ENCODE measurements at places on chromosomes 16 and 17.

- DNase-seq = no peak
Measured at GRCh38 chr17:35778641-35779196, 16.7 kb downstream of the MMP28 start.

DNA sequence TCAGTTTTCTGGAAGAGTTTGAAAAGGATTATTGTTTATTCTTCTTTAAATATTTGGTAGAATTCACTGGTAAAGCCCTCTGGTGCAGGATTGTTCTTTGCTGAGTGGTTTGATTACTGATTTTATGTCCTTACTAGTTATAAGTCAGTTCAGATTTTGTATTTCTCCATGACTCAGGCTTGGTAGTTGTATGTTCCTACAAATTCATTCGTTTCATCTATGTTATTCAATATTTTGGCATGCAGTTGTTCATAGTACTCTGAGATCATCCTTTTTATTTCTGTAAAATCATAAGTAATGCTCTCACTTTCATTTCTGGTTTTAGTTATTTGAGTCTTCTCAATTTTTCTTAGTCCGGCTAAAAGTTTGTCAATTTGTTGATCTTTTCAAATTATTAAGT lies 58.1 kb upstream of the CRYM start:
- no peak for DNase-seq

GRCh38 chr17:4405038-4405669 lies 28.6 kb upstream of the SPNS3 start:
- DNase-seq = no peak

GRCh38 chr17:38545531-38546225 lies 60.1 kb downstream of the SRCIN1 start:
- DNase-seq = no peak

GRCh38 chr16:80570106-80570478 lies 29.3 kb downstream of the DYNLRB2 start:
- DNase-seq = no peak

GRCh38 chr16:56119133-56119532 lies 72.2 kb upstream of the GNAO1 start:
- no peak for DNase-seq

DNA sequence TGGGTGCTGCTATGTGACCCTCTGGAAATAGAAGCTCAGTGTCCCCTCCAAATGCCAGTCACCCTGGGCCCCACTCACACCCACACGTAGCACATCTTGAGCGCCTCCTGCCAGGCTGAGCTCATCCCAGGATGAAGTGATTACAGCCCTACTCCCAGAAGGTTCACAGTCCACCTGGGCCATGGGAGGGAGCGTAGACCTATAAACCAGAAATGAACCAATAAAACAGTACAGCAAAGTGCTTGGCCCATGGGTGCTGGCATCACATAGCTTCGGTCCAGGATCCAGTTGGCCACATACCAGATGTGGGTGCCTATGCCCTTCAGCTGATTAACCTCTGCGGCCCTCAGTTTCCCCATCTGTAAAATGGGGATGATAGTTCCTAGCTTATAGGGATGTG lies 2.2 kb upstream of the BICDL2 start:
- DNase-seq = no peak

DNA sequence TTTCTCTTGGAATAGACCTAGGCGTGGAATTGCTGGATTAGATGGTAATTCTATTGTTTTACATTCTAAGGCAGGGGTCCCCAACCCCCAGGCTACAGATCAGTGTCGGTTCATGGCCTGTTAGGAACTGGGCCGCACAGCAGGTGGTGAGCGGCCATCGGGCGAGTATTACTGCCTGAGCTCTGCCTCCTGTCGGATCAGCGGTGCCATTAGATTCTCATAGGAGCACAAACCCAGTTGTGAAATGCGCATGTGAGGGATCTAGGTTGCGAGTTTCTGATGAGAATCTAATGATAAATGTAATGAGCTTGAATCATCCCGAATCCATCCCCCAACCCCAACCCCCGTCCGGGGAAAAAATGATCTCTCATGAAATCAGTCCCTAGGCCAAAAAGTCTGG lies 23.0 kb downstream of the NLRC5 start:
- DNase-seq = no peak

GRCh38 chr17:53032861-53033271 lies 789.9 kb upstream of the KIF2B start:
- peak; percentile 51 for DNase-seq

GRCh38 chr16:19940195-19940594 lies 55.5 kb upstream of the GPRC5B start:
- DNase-seq = no peak

DNA sequence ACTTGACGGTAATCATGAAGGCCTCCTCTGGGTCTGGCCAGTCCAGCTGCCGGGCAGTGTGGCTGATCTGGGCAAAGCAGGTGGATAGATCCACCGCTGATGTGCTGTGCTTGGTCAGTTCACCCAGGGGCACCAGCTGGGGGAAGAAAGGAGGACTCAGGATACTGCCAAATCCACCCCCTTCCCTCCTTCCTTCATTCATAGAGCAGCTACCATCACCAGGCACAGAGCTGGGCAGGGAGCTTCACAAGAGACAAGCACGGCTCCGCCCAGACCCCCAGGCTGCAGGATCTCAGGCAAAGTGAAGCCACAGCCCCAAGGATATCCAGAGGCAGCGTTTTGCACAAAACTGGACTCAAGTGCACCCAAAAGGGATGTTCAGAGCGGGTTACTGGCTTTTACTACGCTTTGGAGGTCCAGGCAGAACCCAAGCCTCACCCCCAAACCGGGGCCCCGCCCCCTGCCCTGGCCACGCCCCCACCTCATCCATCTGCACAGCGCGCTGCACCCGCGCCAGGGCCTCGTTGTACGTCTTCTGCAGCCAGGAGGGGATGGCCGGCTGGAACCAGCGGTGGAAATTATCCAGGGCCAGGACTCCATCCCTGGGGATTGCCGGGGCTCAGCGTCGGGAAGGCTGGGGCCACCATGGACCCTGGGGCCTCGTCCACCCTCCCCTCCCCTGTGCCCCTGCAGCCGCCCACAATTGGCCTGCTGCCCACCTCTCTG lies 9.1 kb downstream of the UNC13D start:
- DNase-seq = no peak

- DNase-seq = no peak
Measured at GRCh38 chr16:55876854-55877253, 1.7 kb upstream of the CES5A start.

DNA sequence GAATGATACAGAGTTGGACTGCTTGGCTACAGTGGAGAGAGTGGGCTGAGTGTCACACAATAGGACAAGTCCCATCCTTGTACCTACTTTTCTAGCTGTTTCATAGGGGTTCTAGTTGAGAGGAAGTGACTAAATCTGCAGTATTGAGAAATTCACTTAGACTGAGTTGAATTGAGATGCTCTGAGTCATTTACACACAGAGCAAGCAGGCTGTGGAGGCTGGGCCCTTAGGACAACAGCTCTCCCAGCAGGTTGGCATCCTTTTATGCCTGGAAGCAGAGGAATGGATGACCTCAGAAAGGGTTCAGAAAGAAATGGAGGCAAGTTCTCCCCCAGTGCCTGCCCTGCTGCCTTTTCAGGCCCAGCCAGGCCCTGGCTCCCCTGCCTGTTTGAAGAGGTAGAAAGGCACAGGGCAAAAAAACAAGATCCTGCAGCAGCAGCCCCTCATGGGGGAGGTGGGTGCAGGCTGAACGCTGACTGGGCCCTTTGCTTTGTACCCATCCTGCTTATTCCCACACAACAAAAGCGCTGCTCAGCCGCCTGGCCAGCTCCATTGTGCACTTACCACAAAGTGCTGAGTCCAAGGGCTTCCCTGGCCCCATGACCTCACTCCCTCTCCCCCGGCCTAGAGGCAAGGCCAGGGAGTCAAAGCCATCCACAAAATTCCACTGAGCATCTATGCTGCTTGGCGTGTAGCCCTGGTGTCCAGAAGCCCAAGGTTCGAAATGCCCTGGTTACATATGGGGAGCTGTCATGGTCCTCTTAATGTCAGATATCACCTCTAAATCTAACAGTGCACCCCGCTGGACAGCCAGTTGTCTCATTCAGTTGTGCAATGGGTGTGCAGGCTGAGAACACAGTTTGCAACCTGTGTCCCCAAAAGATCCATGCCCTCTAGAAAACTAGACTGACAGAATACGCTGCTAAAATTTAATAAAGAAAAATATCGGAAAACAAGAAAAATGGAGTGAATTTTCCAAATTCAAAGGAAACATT lies 5.4 kb upstream of the CRYBA1 start:
- no peak for DNase-seq

- DNase-seq = no peak
Measured at GRCh38 chr17:37067555-37068111, 118.9 kb downstream of the AATF start.

GRCh38 chr17:68306819-68307218 lies 15.5 kb downstream of the ARSG start:
- no peak for DNase-seq

Measured in Jurkat, Clone E6-1 (cell line).